SK-N-MC (cell line): ENCODE measurements at places on chromosomes 2 and 18.
A peak's percentile ranks its signal among the peaks of the same experiment; 100 is the strongest.

DNA sequence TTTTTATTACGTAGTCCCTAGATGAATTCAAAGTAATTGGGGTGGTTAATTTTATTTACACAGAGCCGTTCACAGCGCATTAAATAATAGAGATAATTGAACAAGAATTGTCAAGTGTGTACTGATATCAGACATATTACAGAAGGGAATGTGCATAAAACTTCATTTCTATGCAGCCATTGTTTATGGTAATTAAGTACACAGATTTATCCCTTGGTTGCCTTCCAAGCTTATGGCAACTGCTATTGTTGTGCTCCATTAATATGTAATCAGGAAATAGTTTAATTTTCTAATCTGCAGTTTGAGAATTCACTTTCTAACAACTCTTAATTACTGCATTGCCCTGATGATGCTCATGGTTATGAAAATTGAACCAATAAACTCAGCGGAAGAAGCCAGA, 47.3 kb upstream of the OTX1 start:
- no peak for DNase-seq

GRCh38 chr2:162234620-162235462, 8.4 kb downstream of the FAP start:
- DNase-seq, result no peak

DNA sequence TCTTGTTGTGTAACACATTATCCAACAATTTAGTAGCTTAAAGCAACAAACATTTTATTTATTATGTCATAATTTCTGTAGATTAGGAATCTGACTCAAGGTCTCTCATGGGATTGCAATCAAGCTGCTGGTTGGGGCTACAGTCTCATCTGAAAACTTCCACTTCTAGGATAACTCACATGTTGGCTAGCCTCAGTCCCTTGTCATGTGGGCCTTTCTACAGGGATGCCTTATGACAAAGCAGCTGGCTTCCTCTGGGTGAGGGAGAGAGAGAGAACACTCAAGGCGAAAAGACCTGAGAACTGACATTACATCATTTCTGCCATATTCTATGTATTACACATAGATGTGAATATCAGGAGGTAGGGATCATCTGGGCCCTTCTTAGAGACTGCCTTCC, 317.9 kb upstream of the VRK2 start:
- no peak for DNase-seq

- DNase-seq, result peak; percentile 58
Observed at GRCh38 chr2:164430166-164430783, 191.0 kb downstream of the GRB14 start.

DNA sequence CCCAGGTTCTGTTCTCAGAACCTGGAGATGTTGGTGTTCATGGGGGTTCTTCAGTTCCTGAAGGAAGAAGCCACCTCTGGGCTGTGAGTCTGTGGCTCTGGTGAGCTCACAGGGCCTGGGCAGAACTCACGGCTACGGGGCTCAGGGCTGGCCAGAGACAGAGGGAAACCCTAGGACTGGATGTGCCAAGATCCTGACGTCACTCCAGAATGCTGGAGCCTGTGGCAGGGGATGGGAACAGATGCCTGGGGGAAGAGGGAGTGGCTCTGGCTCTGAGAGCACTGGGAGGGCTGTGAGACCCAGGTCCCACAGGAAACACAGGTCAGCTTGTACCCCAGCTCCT, at the start of gene OTOF:
Gene OTOF, minus strand, starts transcription at position 214 of the 343 bp plus-strand sequence.
- no peak for DNase-seq

DNA sequence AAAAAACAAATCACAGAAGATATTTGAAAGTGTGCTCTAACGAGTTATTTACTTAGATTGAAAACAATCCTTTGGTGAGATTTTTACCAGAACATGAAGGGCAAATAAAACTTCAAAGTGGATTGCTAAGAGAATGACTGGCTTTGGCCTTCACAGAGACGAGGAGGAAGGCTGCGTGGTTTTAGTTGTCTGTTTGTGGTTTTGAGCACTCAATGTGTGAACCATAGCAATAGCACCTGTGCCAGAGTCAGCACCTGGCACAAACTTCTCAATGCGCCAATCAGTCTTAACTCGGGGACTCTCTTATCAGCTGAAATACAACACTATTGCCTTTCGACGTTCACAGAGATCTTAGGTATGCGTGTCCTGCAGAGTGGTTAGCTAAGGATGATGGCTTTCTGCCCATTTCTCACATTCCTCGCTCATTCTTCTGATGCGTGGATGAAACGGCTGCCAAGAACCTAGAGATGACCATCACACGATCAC, 70.0 kb downstream of the MBP start:
- no peak for DNase-seq

DNA sequence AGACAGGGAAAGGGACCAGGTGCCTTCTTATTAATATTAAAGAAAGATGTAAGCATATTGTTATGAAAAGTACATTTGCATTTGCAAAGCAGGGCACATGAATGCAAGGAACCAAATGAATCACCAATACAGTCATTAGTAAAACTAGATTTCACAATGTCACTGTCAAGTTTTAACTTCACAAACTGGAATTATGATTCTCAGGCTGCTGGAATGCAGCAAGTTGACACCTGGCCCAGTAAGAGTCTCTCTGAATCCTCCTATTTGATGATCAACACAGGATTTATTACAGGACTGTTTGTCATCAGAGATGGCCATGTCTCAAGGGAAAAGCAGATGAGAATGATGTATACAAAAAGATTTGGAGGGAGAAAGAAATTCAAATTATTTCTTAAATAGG, 72.9 kb upstream of the STK39 start:
- DNase-seq, result no peak

DNA sequence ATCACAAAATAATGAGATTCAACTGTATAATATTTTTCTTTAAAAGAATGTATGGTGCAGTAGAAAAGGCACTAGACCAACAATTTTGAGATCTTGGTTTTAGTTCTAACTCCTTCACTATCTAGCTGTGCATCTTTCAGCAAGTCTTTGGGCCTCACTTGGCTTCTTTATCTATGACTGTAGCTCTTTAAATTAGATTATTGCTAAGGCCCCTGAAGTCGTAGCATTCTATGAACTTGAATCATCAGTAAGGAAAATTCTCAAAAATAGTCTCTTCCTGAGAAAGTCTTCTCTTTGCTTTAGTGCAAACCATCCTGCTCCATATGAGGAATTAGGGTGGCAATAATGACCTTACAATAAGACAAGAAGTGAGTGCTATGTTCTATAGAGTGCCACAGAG, 140.4 kb downstream of the FTCDNL1 start:
- no peak for DNase-seq
